ENCODE measurements at places on chromosomes 1 and 21.

- no peak for DNase-seq
Measured at GRCh38 chr1:165487921-165488320, 43.0 kb upstream of the RXRG start.

- DNase-seq, result no peak
Measured at GRCh38 chr1:34970220-34970735, 14.9 kb downstream of the TMEM35B start.

- DNase-seq, result no peak
Measured at GRCh38 chr1:112720800-112721199, 5.7 kb upstream of the PPM1J start.

DNA sequence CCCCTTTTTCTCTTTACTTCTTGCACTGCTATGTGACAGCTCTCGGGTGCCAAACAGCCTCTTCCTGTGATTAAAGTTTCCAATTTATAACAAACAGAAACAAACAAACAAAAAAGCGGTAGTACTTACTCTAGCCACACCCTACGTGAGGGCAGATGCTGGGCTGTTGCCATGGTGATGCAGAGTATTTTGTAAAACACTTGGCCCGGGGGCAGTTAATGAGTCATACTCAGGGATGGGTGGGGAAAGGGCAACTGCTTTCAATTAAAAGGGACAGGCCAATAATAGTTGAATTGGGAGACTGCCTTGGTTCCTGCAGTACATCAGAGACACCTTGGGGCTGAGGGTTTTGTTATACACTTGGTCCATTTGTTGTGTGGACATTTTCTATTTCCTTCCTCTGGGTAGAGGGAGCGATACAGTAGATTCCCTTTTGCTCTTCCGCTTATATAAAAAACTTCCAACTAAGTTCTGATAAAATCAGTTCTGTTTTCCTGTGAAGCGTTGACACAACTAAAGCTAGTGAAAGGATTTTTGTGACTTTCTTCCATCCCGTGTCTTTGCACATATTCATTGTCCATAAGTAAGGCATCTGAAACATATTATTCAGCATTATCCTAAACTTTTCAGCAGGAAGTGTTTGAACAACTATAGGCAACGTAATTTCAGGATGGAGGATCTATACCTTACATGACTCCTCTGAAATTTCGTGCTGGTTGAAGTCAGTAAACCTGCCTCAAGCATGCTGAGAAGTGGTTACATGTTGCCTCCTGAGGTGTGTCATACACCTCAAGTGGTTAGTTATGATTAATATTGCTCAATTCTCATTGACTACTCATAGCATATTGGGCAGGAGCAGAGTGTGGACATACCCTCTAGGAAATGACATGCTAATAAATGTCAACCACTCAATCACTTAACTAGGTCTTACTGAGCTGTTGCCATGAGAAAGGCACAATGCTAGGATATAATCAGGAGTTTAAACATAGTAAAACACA lies 36.7 kb upstream of the THEM4 start:
- DNase-seq, result peak; percentile 67

DNA sequence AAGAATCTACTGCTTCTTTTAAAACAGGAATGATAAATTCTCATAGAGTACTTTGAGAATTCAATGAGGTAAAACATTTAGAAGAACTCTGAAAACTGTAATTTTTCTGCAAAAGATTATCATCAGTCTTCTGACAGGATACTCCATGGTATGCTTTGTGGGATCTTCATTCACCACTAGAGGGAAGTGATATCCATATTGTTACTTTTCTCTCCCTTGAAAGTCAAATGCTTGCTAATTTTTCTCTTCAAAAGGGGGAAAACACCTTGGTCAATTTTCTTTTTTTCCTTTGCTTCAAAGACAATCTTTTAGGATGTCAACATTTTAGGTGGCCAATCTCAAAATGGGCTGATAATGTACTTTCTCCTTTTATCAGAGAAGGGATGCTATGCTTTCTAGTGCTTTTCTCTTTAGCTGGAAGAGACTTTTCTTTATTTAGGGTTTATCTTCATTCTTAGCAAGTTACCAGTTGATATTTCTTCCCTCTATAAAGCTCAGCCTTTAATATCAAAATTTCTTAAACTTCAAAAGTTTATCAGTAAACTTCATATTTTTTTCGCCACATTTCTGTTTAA lies 95.5 kb downstream of the NEGR1 start:
- no peak for DNase-seq

DNA sequence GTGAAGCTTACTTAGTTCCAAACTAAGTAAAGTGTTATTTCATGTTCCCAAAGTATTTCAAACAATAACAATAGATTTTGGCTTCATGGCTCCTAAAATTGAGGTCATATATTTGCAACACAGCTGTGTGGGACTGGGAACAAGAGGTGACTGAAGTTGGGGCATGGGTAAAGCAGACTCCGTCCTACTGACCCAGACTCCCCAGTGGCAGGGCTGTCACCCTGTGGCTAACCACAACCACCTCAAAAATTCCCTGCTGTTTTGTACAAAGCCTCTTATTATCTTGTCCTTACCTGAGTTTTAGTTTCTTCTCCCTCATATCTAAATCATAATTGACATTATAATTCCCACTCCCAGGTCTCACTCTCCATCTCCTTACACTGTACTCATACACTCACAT lies 117.6 kb downstream of the PTGER3 start:
- no peak for DNase-seq

- DNase-seq, result no peak
Measured at GRCh38 chr1:207088701-207089626, at the start of gene C4BPB. TSS of gene C4BPB (plus strand) at chr1:207088860. CDS start at chr1:207089532, 672 bp downstream.

DNA sequence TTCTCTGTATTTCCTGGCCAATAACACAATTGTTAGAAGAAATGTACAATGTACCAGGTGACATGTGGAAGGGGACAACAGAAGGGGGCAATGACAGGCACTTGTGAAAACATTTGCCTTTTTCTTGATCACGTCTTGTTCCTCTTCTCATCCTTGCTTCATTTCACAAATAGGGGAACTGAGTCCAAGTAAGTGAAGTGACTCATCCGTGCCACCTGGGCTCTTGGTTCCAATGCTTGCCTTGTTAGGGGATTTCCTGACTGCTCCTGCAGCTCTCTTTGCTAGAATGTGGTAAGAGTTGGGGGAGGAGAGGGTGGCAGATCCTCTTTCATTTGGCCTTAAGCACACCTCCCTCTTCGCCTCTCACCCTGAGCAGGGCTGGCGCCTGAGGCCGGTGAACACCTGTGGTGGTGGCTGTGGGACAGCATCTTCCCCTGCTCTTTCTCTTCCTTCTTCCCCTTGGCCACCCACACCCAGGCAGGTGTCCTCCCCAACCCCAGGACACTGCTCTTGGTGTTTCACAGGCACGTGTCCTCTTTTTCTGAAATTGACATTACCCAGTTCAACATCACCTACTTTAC lies 2.2 kb upstream of the RHEX start:
- peak; percentile 13 for DNase-seq

DNA sequence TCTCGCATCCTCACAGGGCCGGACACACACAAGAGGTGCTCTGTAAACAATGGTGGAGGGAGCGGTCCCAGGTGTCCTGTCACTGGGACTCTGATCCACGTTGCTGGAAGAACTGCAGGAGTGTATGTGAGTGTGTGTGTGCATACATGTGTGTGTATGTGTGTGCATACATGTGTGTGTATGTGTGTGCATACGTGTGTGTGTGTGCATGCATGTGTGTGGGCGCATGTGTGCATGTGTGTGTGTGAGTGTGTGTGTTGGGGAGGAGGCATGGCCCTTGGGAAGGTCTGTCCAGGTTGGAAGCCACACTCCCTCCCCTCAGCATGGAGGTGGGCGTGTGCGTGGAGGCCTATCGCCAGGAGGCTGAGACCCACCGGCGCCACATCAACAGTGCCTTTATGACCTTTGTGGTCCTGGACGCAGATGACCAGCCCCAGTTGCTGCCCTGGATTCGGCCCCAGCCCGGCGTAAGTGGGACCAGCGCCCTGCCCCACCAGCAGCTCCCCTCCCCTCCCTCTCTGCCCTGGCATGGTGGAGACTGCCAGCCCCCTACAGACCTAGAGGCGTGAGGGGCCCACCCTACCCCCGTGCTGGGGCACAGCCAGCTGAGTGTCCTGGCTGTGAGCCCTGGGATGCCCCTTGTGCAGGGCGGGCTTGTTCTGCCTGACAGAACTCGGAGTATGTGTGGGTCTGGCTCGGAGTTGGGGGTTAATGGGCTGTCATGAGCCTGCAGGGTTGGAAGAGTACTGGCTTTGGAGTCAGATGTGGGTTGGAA lies 22.2 kb downstream of the FAM151A start:
- DNase-seq, result no peak

- DNase-seq, result no peak
Measured at GRCh38 chr1:187634940-187635339, 806.2 kb downstream of the PLA2G4A start.

DNA sequence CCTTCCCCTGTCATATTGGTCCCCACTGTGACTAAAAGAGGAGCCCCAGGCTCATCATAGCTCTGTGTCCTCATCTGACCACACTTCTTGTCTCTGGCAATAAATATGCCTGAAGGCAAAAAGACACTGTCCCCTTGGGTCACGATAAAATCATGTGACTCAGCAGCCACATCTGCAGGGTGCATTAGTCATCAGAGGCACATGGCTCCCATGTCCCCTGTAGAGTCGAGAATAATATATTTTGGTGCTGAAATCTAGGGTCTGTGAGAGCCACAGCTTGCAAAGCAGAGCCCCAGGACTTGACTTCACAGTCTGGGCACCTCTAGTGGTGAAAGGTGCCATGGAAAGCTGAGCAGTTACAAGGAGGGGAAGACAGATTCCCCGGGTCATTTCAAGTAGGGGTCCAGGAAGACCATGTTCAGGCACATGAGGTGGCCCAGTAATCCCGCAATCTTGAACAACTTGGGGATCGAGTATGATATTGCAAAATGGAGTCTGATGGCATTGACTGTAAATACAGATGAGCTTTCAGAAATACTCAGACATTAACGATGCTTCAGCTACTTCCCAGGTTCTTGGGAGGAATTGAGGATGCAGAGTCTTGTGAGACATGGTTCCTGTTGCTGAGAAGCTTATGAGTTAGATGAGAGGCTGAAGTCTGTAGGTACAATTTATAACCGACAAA lies 68.6 kb downstream of the SLC35F3 start:
- no peak for DNase-seq

DNA sequence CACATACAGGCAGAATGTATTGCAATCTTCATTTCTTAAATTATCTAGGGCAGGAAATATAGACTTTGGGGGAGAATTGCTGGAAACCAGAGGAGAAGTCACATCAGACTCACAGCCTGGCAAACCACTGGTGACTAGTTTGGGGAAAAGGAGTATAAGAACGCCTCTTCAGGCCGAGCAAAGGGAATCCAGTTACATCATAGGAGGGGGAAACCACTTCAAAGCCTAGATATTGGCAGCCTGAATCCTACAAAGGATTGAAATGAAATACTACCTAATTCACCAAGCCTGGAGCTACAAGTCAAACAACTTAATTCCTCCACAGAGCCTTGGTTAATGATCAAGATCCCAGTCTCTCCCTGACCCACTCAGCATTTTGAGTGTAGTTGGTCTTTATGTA lies 121.7 kb downstream of the SLC30A10 start:
- no peak for DNase-seq

DNA sequence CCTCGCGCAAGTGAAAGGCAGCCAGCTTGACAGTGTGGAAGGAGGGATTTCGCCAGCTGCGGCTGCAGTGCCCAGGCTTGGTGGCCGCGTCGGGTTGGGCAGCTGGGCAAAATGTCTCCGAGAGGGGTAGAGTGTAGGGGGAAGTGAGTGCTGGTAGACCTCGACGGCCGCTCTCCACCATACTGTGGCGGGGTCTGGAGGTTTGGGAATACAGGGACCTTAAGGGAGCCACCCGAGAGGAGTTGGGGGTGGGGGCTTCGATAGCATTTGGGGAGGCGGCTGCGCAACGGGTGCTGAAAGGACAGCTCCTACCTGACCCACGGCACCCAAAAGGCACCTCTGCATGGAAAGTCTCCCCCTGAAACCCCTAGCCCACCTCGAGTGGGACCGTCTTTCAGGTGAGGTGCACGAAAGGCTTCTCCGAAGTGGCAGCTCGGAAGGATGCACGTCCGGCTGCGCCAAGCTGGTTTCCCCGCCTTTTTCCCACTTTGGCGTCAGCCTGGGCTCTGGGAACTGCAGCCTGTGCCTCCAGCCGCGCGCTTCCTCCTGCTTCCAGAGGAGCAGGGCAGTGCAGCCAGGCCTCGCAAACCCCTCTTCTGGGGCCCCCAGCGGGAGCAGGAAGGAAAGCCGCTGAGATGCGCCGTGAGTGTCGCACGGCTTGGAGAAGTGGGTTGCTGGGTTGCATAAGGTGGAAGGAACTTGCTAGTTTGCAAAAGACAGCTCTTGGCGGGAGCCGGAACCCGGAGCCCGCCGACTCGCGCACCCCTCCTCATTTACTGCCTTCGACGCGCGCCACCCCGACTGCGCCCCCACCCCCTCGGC lies 531 bp upstream of the HMGN2 start:
- DNase-seq, result peak; percentile 11
